Tibial artery (tissue), 4 donors: ENCODE measurements at places on chromosomes 7 and 10.

DNA sequence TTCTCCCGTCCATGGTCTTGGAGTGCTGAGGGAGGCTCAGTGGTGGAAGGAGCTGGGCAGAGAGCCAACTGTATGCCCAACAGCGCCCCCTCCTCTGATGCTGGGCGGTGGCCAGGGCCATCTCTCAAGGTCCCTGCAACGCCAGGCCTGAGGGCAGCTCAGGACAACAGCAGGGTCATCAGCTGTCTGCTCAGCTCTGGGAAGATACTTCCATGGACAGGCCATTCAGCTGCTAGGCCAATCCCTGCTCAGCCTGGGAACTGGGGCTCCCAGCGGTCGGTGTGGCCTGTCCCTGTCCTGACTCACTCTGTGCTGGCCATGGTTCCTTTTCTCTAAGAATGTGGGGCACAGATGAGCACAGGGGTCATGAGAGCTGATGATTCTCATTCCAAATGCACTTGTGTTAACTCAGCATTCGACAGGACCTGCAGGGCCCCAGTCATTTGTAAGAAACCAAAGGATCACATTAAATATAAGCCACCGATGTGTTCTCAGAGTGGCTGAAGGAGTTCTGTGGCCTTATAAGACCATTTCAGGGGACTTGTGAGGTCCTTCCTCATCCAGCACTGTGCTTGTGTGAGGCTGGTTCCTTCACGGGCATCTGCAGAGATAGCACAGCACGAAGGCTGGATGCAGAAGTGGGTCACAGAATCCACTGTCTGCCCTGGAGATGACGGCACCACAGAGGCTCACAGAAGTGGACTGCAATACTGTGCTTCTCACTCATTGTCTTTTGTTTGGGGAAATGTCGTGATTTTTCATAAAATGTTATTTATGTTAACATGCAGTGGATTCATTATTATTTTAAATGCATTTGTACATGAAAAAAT lies 73.0 kb downstream of the ADCY1 start:
- H3K4me3 ChIP-seq, result no peak overlapping the region
- H3K27ac ChIP-seq, result no peak overlapping the region
- no peaks in the 10 kb centered on the region for H3K27me3 ChIP-seq
- H3K4me1 ChIP-seq, result no peaks in the 10 kb centered on the region

DNA sequence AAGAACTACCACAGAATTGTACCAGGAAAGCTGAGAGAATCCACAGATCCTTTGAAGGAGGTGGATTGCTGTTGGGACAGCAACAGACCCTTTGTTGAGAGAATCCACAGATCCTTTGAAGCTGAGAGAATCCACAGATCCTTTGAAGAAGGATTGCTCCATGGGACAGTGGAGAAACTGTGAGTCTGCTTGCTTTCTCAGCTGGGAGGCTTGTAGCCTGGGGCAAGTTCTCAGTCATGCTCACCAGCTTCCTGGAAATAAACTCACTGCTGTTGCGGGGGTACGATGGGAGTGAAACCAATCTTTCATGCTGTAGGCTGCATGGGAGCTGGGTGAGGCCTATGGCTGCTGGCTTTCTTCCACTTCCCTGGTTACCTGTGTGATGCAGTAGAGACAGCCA lies 106.3 kb downstream of the C7orf25 start:
- no peak overlapping the region for H3K4me3 ChIP-seq
- H3K27ac ChIP-seq, result no peak overlapping the region
- no peaks in the 10 kb centered on the region for H3K4me1 ChIP-seq

GRCh38 chr7:49091089-49091488 lies 166.7 kb downstream of the CDC14C start:
- no peaks in the 10 kb centered on the region for H3K27me3 ChIP-seq
- H3K4me3 ChIP-seq, result no peak overlapping the region
- H3K36me3 ChIP-seq, result no peaks in the 10 kb centered on the region
- H3K4me1 ChIP-seq, result no peaks in the 10 kb centered on the region
- no peak overlapping the region for H3K27ac ChIP-seq
- DNase-seq, result no peak

DNA sequence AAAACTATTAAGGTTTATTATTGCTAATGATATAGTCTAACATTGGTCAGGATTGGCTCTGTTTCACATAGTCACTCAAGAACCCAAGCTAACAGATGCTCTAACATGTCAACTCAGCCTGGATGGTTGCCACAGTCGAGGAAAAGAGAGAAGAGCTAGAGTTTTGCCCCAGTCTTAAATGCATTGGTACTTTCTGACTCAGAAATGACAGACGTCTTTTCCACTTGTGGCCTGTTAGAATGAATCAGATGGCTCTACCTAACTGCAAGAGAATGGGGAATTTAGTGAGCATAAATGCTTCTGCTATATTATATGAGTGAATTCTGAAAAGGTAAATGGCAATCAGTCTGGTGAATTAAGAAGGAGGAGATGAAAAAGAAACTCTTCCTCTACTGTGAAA lies 13.9 kb downstream of the HECTD2 start:
- H3K36me3 ChIP-seq, result peaks cover 3% of the 10 kb centered on the region
- DNase-seq, result no peak
- no peak overlapping the region for H3K4me3 ChIP-seq
- no peaks in the 10 kb centered on the region for H3K4me1 ChIP-seq
- no peak overlapping the region for H3K27ac ChIP-seq
- H3K27me3 ChIP-seq, result no peaks in the 10 kb centered on the region

GRCh38 chr7:3552499-3552898 lies 251.4 kb downstream of the SDK1 start:
- no peak for DNase-seq
- no peak overlapping the region for H3K4me3 ChIP-seq
- no peaks in the 10 kb centered on the region for H3K27me3 ChIP-seq

DNA sequence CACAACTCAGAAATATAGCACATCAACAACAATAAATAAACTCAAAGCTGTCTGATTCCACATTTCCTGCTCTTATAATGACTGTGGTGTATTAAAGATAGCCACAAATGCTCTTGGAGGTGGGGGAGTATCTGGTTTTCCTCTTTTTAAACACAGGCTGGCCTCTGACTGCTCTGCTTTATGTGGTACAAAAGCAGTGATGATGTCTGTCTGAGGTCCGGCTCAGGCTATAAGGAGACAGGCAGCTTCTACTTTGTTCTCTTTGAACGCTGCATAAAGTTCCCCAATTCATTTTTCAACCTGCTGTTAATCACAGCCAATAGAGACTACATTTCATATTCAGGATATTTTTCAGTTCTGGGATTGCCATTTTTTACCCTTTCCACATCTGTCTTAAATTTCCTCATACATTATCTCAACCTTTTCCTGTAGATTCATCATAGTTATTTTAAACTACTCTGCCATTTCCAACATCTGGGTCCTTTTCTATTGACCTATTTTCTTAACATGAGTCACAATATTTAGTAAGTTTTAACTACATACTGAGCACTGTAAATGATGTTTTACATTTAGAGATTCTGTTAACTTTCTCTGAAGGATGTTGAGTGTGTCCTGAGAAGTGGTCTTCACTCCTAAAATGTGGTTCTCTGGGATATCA lies 64.9 kb downstream of the CRPPA start:
- H3K27ac ChIP-seq, result no peak overlapping the region

- H3K4me3 ChIP-seq, result no peak overlapping the region
- no peaks in the 10 kb centered on the region for H3K36me3 ChIP-seq
- no peaks in the 10 kb centered on the region for H3K27me3 ChIP-seq
- no peak for DNase-seq
- H3K27ac ChIP-seq, result no peak overlapping the region
Measured at GRCh38 chr10:43452356-43452914, 15.5 kb downstream of the ZNF487 start.

DNA sequence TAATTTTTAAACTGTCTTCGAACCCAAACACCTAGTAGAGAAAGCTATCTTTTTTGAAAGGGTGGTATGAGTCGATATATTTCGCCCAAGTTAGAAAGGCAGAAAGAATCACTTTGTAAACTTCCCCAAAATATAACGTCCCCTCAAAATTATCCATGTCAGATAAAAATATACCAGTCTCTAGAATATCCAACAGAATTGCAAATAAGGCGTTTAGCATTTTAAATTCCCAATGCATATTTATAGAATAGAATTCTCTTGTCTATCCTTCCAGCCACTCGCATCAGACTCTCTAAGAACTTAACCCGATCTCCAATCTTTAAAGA lies 2.1 kb downstream of the CTBP2 start:
- peak overlapping the region; percentile 95 for H3K4me3 ChIP-seq
- H3K27me3 ChIP-seq, result no peaks in the 10 kb centered on the region
- peak overlapping the region; percentile 99 for H3K27ac ChIP-seq
- no peak for DNase-seq
- peaks cover 8% of the 10 kb centered on the region for H3K4me1 ChIP-seq

GRCh38 chr10:10421071-10421470 lies 596.6 kb upstream of the CELF2 start:
- H3K36me3 ChIP-seq, result no peaks in the 10 kb centered on the region
- H3K27me3 ChIP-seq, result no peaks in the 10 kb centered on the region
- no peak overlapping the region for H3K4me3 ChIP-seq
- no peaks in the 10 kb centered on the region for H3K4me1 ChIP-seq

DNA sequence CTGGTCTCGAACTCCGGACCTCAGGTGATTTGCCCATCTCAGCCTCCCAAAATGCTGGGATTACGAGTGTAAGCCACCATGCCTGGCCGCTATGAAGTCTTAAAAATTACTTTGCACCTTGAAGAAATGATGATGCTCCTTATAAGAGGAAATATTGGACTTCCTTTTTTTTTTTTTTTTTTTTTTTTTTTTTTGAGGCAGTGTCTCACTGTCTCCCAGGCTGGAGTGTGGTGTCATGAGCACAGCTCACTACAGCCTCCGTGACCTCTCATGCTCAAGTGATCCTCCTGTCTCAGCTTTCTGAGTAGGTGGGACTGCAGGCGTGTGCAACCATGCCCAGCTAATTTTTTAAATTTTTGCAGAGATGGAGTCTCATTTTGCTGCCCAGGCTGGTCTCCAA lies 65.3 kb downstream of the KMT2E start:
- H3K27ac ChIP-seq, result no peak overlapping the region
- no peak overlapping the region for H3K4me3 ChIP-seq
- DNase-seq, result no peak
- H3K36me3 ChIP-seq, result peaks cover 72% of the 10 kb centered on the region
- H3K27me3 ChIP-seq, result no peaks in the 10 kb centered on the region

DNA sequence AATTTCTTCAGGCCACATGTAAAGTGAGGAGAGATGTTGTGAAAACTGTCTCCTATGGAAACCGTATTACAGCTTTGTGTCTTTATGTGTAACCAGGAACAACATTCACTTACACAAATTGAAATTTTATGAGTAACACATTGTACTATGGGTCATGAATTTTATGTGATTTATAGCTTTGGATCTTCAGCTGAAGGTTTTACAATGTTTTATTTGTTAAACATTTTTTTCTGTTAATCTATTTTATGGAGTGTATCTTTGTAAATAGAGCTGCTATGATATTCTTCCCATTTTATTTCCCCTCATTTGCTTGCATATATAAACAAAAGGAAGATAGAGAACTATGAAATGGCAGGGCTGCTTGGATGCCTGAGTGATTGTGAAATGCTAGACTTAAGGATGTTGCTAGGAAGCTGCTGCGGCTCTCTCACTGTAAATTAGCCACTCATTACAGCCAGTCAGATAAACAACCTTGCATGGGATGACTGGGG lies 104.5 kb upstream of the PCLO start:
- H3K36me3 ChIP-seq, result no peaks in the 10 kb centered on the region
- H3K4me3 ChIP-seq, result no peak overlapping the region
- no peak for DNase-seq
- H3K27ac ChIP-seq, result no peak overlapping the region
- H3K27me3 ChIP-seq, result no peaks in the 10 kb centered on the region

GRCh38 chr10:15515202-15515601 lies 144.1 kb upstream of the FAM171A1 start:
- DNase-seq, result no peak
- H3K4me3 ChIP-seq, result no peak overlapping the region
- H3K27ac ChIP-seq, result no peak overlapping the region
- no peaks in the 10 kb centered on the region for H3K27me3 ChIP-seq

DNA sequence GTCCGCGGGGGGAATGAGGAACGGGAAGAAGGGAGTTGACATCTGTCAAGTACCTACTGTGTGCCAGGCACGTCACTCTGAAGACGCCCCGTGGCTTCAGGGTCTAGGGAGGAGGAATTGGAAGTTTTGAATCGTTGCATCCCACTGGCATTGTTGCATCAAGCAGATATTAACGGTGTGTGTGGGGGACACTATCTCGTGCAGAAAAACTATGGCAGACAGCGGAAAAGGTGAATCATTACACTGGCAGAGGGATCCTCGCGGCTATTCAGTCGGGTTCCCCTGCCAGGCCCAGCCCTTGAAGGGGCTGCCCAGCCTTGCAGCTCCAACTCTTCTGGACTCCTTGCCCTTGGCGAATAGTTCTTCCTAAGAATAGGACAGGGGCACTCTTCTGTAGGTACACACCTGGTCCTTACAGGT lies 1.0 kb upstream of the KIAA1549 start:
- no peak for DNase-seq
- H3K27me3 ChIP-seq, result no peaks in the 10 kb centered on the region
- H3K36me3 ChIP-seq, result no peaks in the 10 kb centered on the region
- H3K27ac ChIP-seq, result no peak overlapping the region

- no peak overlapping the region for H3K4me3 ChIP-seq
- no peak for DNase-seq
- H3K4me1 ChIP-seq, result peaks cover 7% of the 10 kb centered on the region
- no peaks in the 10 kb centered on the region for H3K27me3 ChIP-seq
- H3K27ac ChIP-seq, result no peak overlapping the region
Measured at GRCh38 chr10:74094231-74094630, 56.4 kb downstream of the AP3M1 start.

- H3K4me3 ChIP-seq, result no peak overlapping the region
- DNase-seq, result no peak
- no peaks in the 10 kb centered on the region for H3K27me3 ChIP-seq
Measured at GRCh38 chr10:87500646-87501048, 4.0 kb upstream of the MINPP1 start.

- peak; percentile 67 for DNase-seq
- no peaks in the 10 kb centered on the region for H3K36me3 ChIP-seq
- H3K4me1 ChIP-seq, result no peaks in the 10 kb centered on the region
- H3K27ac ChIP-seq, result no peak overlapping the region
- no peak overlapping the region for H3K4me3 ChIP-seq
Measured at GRCh38 chr7:50356212-50356944, 51.9 kb downstream of the IKZF1 start.

DNA sequence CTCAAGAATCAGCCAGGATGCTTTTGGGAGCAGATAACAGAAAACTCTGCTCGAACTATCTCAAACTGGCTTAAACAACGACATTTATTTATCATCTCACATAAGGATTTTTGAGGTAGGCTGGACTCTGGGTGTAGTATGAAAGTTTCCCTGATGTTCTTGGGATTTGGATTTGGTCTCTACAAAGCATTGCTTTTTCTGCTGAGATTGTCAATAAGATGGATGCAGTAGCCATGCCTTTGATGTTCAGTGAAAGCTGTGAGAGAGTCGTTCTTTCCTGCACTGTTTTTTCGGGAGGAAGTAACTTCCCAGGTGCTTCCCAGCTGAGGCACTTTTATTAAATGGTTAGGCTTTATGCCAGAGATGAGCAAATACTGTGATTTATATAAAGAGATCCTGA lies 181.1 kb downstream of the PRKG1 start:
- H3K36me3 ChIP-seq, result no peaks in the 10 kb centered on the region
- peaks cover 24% of the 10 kb centered on the region for H3K4me1 ChIP-seq
- no peaks in the 10 kb centered on the region for H3K27me3 ChIP-seq
- H3K4me3 ChIP-seq, result no peak overlapping the region

- no peaks in the 10 kb centered on the region for H3K4me1 ChIP-seq
- no peaks in the 10 kb centered on the region for H3K36me3 ChIP-seq
- H3K27me3 ChIP-seq, result no peaks in the 10 kb centered on the region
- H3K4me3 ChIP-seq, result no peak overlapping the region
- DNase-seq, result no peak
Measured at GRCh38 chr7:110688908-110689307, 402.0 kb upstream of the LRRN3 start.

GRCh38 chr7:158533386-158534133 lies 54.1 kb downstream of the PTPRN2 start:
- no peaks in the 10 kb centered on the region for H3K36me3 ChIP-seq
- no peak overlapping the region for H3K4me3 ChIP-seq
- H3K27me3 ChIP-seq, result peaks cover 7% of the 10 kb centered on the region
- DNase-seq, result no peak
- no peak overlapping the region for H3K27ac ChIP-seq
